Activated naive CD4-positive, alpha-beta T cell (primary cell): ENCODE measurements at places on chromosomes 11 and 22.

GRCh38 chr11:121452609-121453150, at the start of gene SORL1-AS1:
Gene SORL1-AS1 (minus strand): TSS chr11:121452967.
- DNase-seq = peak; percentile 23

DNA sequence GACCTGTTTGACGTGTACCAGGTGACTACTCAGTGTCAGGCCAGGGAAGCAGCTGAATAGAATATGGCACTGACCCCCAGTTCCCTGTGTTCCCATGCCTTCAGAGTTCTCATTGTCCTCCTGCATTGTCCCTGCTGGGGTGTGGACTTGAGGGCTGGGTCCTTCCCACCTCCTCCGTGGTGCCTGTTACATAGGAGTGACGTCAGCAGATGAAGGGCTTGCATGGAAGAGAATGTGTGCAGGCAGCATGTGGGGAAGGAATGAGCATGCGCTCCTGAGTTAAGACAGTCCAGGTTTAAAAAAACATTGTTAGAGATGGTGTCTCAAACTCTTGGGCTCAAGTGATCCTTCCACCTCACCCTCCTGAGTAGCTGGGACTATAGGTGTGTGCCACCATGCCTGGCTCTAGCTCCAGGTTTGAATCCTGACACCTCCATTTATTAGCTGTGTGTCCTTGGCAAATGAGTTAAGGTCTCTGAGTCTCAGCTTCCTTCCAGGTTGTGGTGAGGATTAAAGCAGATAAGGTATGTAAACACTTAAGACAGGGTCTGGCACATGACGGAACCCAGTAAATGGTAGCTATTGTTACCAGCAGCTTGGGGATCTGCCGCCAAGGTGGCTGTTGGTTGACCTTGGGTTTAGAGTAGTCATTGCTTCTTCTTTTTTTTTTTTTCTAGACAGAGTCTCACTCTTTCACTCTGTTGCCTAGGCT, 7.5 kb upstream of the SOX10 start:
- no peak for DNase-seq

- DNase-seq = no peak
Observed at GRCh38 chr11:12757416-12757815, 83.2 kb downstream of the TEAD1 start.

DNA sequence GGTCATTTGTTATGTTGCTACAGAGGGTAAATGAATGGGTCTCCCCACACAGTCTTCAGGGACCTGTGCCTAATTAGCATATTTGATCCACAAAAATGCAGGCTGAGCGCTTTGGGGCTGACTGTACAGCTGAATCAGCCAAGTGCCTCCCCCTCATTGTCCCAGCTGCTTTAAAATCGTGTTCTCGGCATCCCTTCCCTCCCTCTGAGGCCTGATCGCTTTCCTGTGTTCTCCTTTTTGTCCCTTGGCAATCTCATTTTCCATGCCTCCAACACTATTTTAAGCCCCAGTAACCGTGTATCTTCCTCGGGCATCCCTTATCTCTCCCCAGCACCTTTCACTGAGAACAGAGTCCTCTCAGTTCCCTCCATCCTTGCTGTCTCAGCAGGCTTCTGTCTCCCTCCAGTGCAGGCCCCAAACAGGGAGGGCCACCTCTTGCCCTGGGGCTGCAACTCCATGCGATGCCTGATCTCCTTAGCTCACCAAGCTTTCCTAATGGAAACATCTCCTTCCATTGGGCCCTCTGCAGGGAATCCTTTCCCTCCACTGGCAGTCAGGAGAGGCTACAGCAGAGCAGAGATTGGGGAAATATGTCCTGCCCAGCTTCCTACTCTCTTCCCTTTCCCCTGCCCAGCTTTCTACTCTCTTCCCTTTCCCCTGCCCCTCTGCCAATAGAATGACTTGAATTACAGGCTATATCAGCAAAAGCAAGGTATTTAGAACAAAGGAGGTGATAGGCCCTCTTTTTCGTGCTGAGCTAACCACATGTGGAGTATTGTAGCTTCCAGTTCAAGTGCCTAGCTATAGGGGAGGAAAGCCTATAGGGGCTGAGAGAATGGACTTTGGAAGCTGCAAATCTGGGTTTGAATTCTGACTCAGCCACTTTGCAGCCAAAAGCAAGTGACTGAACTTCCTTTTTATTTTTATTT, 13.8 kb downstream of the UQCR10 start:
- no peak for DNase-seq

GRCh38 chr11:6635082-6635932, 16.1 kb upstream of the TPP1 start:
- DNase-seq = no peak

DNA sequence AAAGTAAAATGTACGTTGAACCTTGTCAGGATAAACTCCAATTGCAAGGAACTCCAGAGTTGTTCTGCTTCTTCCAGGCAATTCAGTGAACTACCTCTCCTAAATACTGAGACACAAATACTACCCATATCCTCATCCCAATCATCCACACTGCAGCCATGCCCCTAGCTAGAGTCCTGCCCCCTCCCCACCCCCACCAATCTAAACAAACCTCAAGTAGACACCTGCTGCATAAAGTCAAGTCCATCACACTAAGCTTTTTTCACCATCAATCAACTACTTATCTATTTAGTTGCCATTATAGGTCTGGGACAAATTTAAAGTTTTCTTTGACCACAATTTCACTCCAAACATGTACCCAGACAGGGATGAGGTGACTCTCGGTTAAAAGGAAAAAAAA, 93.2 kb upstream of the APOA1 start:
- DNase-seq = no peak

DNA sequence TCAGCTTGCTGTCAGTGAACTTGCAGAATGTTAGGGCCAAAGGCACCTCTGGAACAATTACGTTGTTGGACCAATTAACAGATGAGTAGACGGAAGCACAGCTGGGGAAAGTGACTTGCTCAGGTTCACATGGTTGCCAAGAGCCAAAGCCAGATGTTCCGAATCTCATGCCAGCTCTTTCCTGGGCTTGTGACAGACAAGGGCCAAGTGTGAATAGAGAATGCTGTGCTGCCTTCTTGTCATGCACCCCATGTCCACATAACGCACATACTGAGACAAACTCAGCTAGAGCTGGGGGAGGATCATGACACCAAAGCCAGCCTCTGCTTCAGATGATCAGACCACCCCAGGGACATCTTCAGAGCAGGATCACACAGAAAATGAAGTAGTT, 616.3 kb downstream of the INSC start:
- DNase-seq = no peak

DNA sequence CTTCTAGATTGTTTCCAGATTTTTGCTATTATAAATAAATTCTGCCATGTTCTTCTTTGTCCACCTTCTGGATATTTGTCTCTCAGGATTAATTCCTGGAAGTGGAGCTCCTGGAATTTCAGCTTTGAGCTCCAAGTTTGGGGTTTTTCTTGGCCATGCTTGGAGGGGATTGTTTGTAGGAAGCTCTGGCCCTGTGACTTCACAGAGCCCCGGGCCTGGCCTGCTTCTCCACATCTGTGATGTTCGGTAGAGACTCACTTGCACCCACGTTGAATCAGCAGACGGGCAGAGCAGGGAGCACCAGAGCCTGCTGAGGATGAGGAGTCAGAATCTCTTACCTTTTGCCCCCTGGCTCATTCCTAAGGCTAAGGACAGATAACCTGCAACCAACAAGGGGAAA, 35.7 kb downstream of the LRRC32 start:
- no peak for DNase-seq

GRCh38 chr11:116114198-116114651, 610.0 kb upstream of the CADM1 start:
- DNase-seq = no peak

DNA sequence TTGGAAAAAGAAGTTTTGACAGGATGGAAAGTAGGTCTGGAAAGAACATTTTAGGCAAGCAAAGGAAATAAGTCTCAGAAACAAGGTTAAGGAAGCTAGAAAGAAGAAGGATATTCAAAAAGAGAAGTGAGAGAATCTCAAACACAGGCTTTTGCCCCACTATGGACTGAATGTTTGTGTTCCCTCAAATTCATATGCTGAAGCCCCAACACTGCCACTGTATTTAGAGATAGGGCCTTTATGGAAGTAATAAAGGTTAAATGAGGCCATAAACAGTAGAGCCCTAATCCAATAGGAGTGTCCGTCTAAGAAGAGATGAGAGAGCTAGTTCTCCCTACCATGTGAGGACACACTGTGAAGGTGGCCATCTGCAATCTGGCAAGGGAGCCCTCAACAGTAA, 20.6 kb upstream of the RPS13 start:
- no peak for DNase-seq

DNA sequence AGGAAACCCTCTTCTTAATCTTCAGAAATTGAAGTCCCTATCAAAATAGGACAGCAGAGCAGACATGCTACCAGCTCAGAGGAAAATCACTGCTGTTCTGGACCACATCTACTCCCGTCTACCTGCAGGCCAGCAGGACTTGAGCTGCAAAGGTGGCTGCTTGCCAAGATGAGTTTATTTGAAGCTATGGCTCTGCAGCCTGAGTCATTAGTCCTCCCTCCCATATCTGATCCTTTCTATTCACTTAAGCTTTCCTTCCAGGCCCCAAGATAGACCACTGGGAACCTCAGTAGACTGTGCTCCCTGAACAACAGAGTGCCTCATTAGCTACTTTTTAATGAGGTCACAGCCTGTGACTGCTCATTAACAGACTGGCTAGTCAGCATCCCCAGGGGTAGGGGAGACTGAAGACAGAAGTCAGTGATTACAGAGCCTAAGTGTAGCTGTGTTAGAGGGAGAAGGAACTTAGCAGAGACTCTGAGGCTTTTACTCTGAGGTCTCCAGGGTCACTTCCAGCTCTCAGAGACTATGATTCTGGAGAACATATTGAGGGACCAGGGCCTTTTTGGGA, 6.8 kb upstream of the OR10A2 start:
- no peak for DNase-seq

GRCh38 chr11:17267576-17267975, 9.0 kb upstream of the NUCB2 start:
- DNase-seq = no peak

- no peak for DNase-seq
Observed at GRCh38 chr22:19523240-19524169, 705 bp downstream of the CLDN5 start.

DNA sequence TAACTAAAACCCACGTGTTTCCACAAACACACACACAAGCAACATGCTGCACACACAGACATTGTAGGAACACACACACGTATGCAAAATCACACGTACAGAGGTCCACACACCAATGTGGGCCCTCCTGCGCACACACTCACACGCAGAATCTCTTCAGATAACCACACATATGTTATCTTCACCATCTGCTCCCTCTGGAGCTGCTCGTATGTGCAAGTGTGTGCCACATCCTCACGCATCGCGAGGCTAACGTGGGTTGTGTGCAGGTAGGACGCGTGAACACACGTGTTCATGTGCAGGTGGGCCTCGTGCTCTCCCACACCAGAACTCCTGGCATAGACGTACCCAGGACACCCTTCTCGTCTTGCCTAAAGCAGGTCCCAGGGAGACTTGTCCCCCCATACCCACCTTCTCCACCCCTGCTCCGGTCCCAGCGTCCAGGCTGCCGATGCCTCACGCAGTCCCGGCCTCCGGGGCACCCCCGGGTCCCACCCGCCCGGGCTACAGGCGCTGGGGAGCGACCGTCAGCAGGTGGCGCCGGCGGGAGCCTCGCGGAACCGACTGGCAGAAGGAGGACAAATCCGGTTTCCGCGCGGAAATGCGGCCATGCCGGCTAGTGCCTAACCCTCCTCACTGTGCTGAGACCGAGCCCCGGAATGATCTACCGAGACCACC, 10.3 kb upstream of the IGSF9B start:
- DNase-seq = peak; percentile 66

DNA sequence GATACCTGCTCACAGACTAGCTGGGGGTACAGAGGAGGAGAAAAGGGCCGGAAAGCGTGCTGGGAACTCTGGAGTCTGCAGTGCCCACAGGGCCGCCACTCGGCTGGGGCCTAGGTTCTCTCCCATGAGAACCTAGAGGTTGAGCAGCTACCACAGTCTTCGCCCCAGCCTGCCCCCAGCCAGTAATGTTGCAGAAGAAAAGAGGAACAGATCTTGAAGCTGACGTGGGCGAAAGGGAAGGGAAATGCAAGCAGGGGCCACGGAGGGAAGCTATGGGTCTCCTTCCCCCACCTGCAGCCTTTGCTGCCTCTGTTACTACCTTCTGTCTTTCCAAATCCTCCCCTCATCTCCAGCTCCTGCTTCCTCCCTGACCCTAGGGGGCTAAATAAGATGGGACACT, 28.8 kb upstream of the P2RY2 start:
- DNase-seq = no peak

DNA sequence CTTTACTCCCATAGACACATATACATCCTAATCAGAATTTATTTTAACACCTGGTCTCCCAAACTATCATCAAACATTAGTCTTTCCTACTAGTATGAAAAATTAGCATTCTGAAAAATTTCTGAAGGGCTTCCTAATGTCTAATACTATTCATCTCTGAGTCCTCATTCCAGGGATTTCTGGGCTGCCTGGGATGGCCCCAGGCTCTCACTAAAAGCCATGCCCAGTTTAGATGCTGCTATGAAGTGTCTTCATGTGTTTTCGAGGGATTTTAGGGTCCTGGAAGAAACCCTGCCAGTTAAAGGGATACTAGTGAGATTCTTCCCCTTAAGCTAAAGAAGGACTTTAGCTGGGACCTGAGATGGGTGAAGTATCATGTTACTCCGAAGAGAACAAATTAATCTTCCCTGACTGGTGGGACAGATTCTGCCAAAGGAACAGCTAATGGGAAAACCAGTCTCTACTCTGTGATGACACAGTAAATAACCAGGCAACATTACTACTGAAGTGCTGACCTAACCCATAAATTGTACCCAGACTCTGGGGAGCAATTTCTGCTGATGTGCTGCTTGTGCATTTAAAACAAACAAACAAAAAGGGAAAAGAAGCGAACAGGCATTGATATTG, 342.6 kb downstream of the SOX6 start:
- no peak for DNase-seq

DNA sequence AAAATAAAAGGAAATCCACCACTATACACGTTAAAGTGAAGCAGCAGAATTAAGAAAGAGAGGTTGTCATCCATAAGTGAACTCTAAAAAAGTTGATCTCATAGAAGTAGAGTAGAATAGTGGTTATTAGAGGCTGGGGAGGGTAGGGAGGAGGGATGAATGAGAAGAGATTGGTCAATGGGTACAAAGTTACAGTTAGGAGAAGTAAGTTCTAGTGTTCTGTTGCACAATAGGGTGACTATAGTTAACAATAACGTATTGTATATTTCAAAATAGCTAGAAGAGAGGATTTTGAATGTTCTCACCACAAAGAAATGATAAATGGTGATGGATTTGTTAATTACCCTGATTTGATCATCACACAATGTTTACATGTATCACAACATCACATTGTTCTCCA, 72.0 kb downstream of the CD82 start:
- DNase-seq = no peak

DNA sequence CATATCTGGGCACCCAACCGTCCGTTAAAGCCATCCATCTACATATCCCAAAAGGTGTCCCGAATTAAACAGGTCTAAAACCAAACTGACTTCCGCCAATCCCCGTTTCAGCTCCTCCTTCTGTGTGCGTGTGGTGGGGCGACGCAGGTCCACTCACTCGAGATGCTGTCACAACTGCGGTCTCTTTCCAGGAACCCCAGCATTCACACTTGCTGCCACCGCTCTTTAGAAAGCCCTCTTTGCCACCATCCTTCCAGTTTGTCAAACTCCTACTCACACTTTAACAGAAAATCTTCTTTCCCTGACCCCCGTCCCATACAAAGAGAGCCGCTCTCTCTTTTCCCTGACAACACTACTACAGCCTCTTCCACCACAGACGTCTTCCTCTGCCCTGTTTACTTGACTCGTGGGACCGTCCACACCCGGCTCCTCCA, 467 bp downstream of the ESS2 start:
- no peak for DNase-seq

- no peak for DNase-seq
Observed at GRCh38 chr11:27388869-27389268, 25.9 kb upstream of the CCDC34 start.
